Esophagus squamous epithelium (tissue), 5 donors: ENCODE measurements at places on chromosomes 5 and 9.

GRCh38 chr5:448061-448765, 5.2 kb downstream of the EXOC3 start:
- no peak for DNase-seq

DNA sequence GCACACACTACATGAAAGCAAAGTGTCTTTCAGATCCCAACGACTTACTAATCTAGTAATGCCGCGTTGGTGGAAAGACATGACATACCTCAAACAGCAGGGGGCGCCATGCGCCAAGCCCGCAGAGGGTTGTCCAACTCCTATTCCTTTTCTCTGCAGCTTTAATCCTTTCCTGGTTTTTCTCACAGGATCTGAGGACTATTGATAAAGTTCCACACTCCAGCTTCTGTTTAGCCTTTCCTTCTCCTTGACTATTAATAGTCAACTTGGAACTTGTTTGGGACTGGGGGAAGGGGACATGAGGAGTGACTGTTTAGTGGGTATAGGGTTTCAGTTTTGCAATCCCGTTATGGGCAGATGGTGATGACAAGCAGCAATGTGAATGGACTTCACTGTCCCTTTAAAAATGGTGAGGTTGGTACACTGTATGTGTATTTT, 62.9 kb downstream of the OTULIN start:
- no peak for DNase-seq

GRCh38 chr5:139417214-139417613, 13.3 kb upstream of the SPATA24 start:
- DNase-seq: no peak

DNA sequence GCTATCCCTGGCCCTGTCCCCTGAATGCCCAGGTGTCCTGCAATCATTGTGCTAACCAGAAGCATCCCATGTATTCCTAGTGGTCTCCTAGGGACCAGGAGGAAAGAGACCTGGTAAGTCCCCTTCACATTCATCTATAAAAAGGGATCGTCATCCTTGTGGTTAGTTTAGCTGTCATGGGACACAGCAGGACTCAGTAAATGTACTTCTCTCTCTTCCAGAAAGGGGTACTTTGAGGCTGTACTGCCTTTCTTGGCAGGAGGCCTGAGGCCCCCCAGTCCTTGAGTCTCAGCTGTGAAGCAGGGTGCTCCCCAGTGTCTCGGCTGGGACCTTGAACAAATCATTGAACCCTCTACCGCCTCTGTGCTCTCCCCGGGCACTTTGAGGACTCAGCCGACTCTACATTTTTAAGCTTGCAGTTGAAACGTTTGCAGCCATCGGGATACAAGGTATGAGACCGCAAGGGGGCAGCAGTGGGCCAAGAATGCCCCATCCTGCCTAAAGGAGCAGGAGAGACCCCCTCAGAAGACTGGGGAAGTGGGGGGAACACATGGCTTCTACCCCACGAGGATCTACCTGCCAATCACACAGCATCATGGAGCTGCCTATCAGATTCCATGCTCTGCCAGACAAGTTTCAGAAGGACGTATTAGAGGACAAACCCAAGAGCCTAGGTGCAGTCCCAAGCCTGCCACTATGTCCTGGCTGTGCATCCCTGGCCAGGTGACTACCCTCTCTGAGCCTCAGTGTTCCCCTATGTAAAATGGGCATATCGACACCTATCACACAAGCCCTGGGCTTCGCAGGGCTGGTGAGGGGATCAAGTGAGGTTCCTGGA, 2.4 kb upstream of the PHYKPL start:
- no peak for DNase-seq

GRCh38 chr5:74576941-74577456, 63.5 kb downstream of the ENC1 start:
- DNase-seq: no peak

- no peak for DNase-seq
Measured at GRCh38 chr5:168706655-168707069, 127.5 kb upstream of the PANK3 start.

- no peak for DNase-seq
Measured at GRCh38 chr5:111645303-111645838, 111.6 kb downstream of the NREP start.

DNA sequence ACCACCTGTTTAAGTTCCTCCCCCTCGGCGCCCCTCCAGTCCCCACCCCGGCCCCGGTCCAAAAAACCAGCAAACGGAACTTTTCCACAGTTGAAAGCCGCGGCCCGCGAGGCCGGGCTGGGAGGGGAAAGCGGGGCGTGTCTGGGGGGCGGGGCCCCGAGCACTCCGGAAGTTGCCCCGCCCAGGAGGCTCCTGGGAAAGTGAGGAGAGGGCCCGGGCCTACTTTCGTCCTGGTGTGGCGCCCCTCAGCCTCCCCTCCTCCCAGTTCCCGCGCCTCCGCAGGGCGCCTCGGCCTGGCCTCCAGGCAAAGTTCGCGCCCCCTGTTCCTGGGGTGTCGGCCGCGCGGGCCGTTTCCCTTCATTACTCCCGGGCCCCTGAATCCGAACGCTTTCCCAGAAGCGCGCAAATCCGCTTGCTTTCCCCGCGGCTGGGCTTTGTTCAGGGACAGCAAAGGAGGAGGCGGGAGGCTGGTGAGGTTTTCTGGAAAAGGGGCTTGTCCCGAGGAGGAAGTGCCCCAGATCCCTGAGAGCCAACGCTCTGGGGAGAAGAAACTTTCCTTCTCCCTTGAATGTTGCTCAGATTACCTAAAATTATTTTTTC, 4.5 kb upstream of the DMRT3 start:
- no peak for DNase-seq

- DNase-seq: no peak
Measured at GRCh38 chr5:61353293-61353692, 21.2 kb downstream of the ZSWIM6 start.

- no peak for DNase-seq
Measured at GRCh38 chr5:141722266-141722665, 40.2 kb upstream of the ARAP3 start.

DNA sequence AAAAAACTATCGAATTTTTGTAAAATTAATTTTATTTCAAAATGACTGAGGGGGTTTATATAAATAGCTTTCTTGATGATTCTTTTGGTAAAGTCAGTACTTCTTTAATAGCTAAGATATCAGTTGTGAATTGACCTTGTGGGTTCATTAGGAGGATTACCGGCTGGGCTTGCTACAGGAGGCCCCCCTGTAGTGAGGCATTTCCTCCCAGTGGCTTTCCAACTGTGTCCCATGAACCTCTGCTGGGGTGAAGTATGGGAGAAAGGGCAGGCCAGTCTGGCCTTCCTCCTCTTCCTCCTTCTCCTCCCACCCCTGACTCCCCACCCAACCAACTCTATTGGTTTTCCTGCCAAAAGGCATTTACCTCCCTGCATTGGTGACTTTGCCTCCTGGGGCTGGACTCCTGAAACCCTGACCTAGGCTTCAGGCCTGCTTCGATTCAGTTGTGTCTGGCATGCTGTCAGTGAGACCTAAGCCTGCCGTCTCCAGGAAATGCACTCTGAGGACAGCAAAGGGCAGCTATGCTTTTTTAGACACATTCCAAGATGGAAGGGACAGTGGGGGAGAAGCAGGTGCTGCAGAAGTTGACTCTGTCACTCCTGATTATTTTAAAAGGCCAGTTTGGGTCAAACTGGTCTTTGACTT, 144.8 kb downstream of the HSPA4 start:
- DNase-seq: no peak

GRCh38 chr9:90953200-90953599, 151.6 kb downstream of the SYK start:
- no peak for DNase-seq

DNA sequence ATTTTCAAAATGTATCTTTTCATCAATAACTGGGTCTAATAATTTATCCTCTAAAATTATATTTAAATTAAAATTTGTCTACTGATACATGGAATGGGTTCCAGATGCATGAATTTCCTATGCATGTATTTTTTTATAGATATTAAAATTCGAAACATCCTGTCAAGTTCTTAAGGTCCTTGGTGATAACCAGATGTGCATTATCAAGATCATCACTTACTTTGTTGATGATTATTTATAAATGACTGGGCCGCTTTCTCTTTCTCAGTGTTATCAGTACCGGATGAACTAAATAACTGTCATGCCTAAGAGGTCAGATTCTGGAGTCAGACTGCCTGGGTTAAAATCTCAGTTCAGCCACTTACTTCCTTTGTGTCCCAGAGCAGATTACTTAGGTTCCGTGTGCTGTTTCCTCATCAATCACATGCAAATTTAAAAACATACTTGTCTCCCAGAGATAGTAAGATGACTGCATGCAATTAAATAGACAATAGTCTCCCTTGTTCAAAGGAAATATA, 124.3 kb downstream of the TEX10 start:
- DNase-seq: no peak

- DNase-seq: no peak
Measured at GRCh38 chr9:108181441-108181840, 674.3 kb downstream of the ACTL7B start.

- no peak for DNase-seq
Measured at GRCh38 chr5:78483809-78484521, 123.5 kb downstream of the SCAMP1 start.

- DNase-seq: no peak
Measured at GRCh38 chr5:86671536-86671935, 53.8 kb downstream of the COX7C start.

DNA sequence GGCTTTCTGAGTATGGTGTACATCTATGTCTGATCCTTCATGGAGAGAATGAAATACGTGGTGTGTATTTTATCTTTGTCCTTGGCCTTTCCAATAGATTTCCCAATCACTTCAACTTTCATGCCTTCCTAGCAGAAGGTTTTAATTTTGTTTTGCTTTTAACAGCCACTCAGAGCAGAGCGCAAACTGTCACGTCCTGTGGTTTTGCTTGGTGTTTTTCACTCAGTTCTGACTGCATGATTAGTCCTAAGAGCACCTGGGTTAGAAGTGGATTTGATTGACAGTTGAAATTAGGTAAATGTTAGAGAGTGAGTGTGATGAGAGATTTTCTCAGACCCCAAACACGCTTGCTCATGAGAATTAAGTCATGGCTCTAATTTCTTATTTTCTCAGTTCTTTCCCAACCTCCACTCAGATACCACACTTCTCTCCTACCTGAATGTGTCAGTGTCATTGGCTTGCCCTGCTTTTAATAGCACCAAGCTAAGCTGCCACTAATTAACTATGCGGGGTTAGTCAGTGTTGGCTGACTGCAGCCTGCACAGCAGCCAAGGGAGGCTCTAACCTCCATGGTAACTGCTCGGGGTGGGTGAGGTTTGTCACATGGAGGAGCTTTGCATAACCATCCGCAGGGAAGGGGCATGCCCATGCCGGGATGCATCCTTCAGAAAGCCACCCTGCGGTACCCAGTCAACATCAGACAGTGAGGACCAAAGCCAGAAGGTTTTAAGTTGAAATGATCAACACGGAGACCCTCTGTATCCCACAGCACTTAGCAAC, 173.4 kb downstream of the NR3C1 start:
- no peak for DNase-seq

DNA sequence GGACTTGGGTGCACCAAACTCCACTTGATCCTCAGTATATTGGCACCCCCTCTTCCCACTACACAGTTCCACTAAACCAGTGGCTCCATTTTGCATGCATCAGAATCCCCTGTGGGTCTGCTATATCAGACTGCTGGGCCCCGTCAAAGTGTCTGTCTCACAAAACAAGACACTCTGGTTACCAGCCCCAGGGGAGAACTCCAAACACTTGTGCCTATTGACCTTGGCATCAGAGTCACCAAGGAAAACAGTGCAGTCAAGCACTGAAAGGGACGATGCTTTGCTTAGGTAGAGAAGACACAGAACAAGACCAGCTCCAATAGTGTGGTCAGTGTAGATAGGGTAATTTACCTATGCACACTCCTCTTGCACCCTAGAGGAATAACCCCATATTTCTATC, 205.8 kb upstream of the RAI14 start:
- DNase-seq: no peak

DNA sequence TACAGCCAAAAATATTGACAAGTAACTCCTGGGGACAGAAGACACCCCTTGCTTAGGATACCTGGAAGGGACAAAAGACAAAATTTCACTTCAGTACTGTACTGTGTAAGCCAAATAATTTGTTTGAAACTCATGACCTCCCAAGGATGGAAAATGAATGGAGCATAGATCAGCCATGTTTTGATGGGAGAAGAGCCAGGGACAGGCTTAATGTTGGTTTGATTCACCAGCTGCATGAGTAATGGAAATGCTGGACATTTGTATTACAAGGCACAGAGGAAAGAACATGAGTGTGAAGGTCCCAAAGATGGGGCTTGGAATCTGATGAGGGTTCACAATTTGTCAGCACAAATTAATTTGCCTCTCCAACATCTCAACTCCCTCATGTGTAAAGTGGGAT, 122.8 kb downstream of the ENC1 start:
- DNase-seq: no peak

DNA sequence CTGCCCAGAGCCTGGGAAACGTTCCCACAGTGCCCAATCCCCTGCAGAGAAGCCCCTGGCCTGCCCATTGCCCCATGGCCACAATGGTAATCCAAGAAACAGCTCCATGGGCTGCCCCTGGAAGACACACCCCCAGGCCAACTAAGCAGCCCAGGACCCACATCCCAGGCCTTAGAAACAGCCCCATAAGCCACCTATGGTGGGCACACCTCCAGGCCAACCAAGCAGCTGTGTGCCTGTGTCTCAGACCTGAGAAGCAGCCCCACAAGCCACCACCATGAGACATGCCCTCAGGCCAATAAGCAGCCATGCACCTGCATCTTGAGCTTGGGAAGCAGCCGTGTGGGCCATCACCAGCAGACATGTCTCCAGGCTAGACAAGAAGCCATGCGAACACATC, 52.9 kb upstream of the SSBP2 start:
- DNase-seq: no peak

GRCh38 chr5:144331361-144331760, 160.7 kb downstream of the KCTD16 start:
- DNase-seq: no peak

DNA sequence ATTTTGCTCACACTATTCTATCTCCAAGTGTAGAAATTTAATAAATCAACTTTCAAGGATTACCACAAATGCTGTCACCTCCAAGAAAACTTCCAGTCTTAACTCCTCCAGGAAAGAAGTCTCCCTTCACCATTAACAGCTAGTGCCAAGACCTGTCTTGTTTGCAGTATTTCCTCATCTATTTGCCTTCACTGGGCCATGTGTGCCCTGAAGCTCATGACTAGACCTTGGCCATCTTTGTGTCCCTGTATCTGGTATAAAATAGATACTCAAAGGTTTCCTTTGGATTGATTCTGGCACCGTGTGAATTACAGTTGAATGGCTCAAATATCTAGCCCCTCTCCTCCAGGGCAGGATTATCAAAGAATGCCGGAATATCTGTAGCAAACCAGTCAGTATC, 346.7 kb upstream of the KLF4 start:
- no peak for DNase-seq

DNA sequence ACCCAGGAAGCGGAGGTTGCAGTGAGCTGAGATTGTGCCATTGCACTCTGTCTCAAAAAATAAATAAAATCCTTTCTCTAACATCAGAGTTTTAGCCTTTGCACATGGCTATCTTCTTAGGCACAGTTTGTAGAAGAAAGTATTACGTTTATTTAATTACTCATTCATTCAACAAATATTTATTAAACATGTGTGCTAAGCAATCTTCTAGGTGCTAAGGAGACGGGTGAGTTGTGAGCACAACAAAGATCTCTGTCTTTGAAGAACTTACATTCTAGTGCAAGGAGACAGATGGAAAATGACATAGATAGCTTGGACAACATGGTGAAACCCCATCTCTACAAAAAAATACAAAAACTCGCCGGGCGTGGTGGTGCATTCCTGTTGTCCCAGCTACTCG, 122.3 kb upstream of the MYO10 start:
- DNase-seq: no peak
